CD4-positive, alpha-beta T cell (primary cell): ENCODE measurements at places on chromosomes 4 and X.
A peak's percentile ranks its signal among the peaks of the same experiment; 100 is the strongest.

DNA sequence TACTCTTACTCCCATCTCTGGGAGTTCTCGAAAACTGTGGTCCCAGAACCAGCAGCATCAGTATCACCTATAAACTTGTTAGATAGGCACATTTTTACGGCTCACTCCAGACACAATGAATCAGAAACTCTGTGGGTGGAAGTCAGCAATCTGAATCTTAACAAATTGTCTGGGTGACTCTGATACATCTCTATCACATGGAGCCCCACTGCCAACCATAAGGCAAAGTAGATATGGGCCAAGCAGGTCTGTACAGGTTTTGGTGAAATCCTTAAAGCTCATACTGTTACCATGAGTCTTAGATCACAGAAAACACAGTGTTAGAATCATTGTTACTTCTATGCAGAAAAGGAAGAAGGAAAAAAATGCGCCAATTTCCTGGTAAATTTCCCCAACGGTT lies 122.5 kb upstream of the HCCS start:
- no peak for DNase-seq
- H3K36me3 ChIP-seq = no peaks in the 10 kb centered on the region
- no peak overlapping the region for H3K27ac ChIP-seq

DNA sequence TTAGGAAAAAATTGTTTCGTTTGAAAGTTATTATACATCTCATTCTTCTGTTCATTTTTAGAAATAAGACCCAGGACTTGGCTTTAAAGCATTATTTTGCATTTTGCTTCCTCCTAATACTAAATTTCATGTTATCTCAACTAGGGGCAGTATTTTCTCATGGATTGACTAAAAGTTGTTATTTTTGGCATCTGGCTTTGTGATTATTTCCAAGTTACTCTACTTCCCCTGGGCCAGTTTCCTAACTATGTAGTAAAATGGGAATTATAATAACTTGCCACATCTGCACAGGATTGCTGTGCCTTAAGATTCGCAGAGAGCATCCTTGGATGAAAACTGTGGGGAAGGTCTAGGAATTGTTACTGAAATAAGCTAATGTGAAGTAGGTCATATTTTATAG lies 3.0 kb downstream of the RBPJ start:
- no peaks in the 10 kb centered on the region for H3K36me3 ChIP-seq
- no peak for DNase-seq
- H3K4me1 ChIP-seq = peaks cover 34% of the 10 kb centered on the region

- DNase-seq = no peak
- no peak overlapping the region for H3K4me3 ChIP-seq
- H3K36me3 ChIP-seq = peaks cover 65% of the 10 kb centered on the region
Measured at GRCh38 chr4:10069075-10069642, 47.4 kb downstream of the WDR1 start.

GRCh38 chrX:110317061-110317819 lies 645 bp downstream of the AMMECR1 start:
- peak overlapping the region; percentile 67 for H3K27ac ChIP-seq
- no peaks in the 10 kb centered on the region for H3K36me3 ChIP-seq
- peak overlapping the region; percentile 97 for H3K4me3 ChIP-seq
- no peaks in the 10 kb centered on the region for H3K27me3 ChIP-seq

DNA sequence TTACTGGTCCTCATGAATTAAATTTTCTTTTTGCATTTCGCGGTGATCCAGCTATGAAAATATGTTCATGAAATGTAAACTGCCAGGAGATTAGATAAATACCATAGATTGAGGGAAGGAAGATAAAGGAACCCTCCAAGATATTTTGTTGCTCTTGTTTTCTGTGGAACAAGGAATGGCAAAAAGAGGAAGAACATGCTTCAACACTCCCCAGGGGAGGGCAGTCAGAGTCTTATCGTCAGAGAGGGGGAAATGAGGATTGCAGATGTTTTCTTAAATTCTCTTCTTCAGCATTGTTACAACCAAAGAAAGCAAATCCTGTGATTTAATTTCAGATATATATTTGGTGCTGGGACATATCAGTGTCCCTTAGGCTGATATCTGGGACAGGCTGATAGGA lies 9.5 kb upstream of the SFRP2 start:
- no peaks in the 10 kb centered on the region for H3K36me3 ChIP-seq
- H3K4me1 ChIP-seq = no peaks in the 10 kb centered on the region
- H3K27ac ChIP-seq = no peak overlapping the region
- H3K4me3 ChIP-seq = no peak overlapping the region
- peaks cover 12% of the 10 kb centered on the region for H3K27me3 ChIP-seq
- no peak for DNase-seq

DNA sequence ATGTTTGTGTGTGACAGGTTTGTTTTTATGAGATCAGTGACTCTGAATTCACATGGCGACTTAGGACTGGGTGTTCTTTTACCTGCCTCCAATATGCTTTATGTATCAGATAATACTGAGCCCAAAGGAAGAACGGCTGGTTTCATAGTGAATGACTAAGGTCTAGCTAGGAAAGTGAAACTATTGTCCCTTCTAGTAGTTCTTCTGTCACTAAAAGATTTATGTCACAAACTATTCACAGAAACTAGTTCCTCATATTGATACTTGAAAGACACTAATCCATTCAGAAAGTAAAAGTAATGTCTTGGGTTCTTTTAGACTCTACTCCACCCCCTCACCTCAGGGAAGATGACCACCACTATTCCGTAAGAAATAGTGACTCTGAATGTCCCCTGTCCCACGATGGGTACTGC lies 81.7 kb downstream of the EGF start:
- peaks cover 9% of the 10 kb centered on the region for H3K27me3 ChIP-seq
- H3K4me1 ChIP-seq = no peaks in the 10 kb centered on the region
- H3K36me3 ChIP-seq = no peaks in the 10 kb centered on the region
- DNase-seq = no peak

GRCh38 chr4:17646693-17647092 lies 32.3 kb downstream of the MED28 start:
- no peak for DNase-seq
- H3K27me3 ChIP-seq = no peaks in the 10 kb centered on the region
- peaks cover 14% of the 10 kb centered on the region for H3K4me1 ChIP-seq

- no peak overlapping the region for H3K4me3 ChIP-seq
- DNase-seq = no peak
- no peak overlapping the region for H3K27ac ChIP-seq
- no peaks in the 10 kb centered on the region for H3K27me3 ChIP-seq
- no peaks in the 10 kb centered on the region for H3K4me1 ChIP-seq
Measured at GRCh38 chr4:124105212-124105611, 607.3 kb downstream of the ANKRD50 start.

DNA sequence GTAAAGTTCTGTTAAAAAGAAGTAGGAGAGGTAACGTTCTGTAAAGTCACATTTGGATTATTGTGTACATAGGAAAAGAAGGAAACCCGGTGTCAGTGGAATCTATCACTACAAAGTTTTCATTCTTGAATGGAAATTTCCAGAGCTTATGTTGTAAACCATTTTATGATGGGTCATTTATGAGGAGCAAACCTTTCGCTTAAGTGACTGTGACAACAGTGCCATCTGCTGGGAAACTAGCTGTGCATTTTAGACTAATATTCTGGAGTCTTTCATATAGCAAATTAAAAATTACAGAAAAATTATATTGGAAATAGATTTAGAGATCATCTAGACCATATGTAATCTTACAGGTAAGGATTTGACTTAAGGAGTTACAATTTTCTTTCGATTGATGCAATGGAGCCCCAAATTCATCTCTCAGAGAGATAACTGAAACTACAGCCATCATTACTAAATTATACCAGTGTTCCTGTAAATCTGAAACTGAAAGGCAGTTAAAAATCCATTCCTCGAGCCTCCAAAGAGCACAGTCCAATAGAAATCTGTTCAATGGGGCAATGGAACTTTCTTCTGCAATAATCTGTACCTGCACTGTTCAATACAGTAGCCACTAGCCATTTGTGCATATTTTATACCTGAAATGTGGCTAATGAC lies 26.9 kb downstream of the ASB9 start:
- H3K4me3 ChIP-seq = no peak overlapping the region
- no peak overlapping the region for H3K27ac ChIP-seq
- no peaks in the 10 kb centered on the region for H3K36me3 ChIP-seq
- H3K4me1 ChIP-seq = no peaks in the 10 kb centered on the region

DNA sequence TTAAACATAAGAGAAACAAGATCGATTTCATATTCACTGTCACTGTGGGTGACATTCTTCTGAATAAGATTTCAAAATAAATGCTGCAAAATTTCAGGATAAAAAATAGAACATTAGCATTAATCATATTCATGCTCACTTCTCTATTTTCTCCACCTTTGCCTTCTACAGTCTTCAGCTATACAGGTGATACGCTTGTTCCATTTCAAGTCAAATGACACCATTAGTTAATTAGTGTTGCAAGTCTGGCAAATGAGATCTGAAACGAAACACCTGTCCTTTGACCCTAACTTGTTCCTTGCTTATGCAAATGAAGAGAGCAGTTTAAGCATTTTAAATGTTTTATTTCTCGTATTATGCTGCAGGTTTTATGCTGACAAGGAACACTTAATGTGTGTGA lies 667.5 kb upstream of the MAGEB2 start:
- no peaks in the 10 kb centered on the region for H3K36me3 ChIP-seq
- H3K4me1 ChIP-seq = no peaks in the 10 kb centered on the region
- no peak overlapping the region for H3K27ac ChIP-seq
- H3K27me3 ChIP-seq = no peaks in the 10 kb centered on the region
- no peak for DNase-seq

- no peaks in the 10 kb centered on the region for H3K36me3 ChIP-seq
- no peaks in the 10 kb centered on the region for H3K27me3 ChIP-seq
- no peak for DNase-seq
- peaks cover 55% of the 10 kb centered on the region for H3K4me1 ChIP-seq
- no peak overlapping the region for H3K27ac ChIP-seq
Measured at GRCh38 chr4:3368841-3369760, 72.7 kb upstream of the HGFAC start.

DNA sequence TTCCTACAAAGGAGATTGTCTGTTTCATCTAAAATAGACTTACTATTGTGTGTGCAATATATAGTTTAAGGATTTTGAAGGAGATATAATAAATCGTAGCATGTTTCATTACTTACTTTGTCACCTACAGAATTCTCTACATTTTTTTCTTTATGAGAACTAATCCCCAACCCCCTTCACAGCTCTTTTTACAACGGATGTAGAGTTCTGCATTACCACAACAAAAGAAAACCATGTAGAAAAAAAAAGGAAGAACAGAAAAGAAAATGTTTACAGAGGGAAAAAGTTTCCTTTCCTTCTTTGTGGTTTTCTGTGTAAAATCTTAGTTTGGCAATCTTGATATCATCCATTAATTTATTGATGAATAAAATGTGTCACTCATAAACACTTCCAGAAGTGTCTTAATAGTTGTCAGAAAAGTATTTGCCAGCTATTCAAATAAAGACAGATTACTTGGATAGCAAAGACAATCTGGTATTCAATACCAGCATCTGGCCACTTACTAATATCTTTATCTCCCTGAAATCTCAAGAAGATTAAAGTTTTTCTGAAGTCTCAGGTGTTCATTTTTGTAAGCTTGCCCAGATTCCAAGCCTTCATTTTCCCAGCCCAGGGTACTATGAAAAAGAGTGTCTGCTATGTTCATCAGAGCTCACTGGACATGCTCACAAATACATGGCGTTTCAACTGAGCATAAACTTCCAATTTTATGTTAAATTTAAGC lies 806.8 kb downstream of the PCDH19 start:
- no peaks in the 10 kb centered on the region for H3K4me1 ChIP-seq
- H3K27ac ChIP-seq = no peak overlapping the region
- no peak overlapping the region for H3K4me3 ChIP-seq
- H3K27me3 ChIP-seq = no peaks in the 10 kb centered on the region

- no peaks in the 10 kb centered on the region for H3K27me3 ChIP-seq
- H3K27ac ChIP-seq = no peak overlapping the region
- H3K36me3 ChIP-seq = no peaks in the 10 kb centered on the region
- H3K4me1 ChIP-seq = no peaks in the 10 kb centered on the region
Measured at GRCh38 chr4:23945451-23946017, 55.7 kb upstream of the PPARGC1A start.

GRCh38 chr4:60723796-60724195 lies 476.3 kb upstream of the ADGRL3 start:
- no peaks in the 10 kb centered on the region for H3K4me1 ChIP-seq
- H3K4me3 ChIP-seq = no peak overlapping the region
- no peak overlapping the region for H3K27ac ChIP-seq
- no peaks in the 10 kb centered on the region for H3K27me3 ChIP-seq
- H3K36me3 ChIP-seq = no peaks in the 10 kb centered on the region
- DNase-seq = no peak

- H3K4me1 ChIP-seq = no peaks in the 10 kb centered on the region
- H3K36me3 ChIP-seq = no peaks in the 10 kb centered on the region
- no peak overlapping the region for H3K27ac ChIP-seq
- H3K4me3 ChIP-seq = no peak overlapping the region
- no peaks in the 10 kb centered on the region for H3K27me3 ChIP-seq
Measured at GRCh38 chrX:23403849-23404248, 69.2 kb downstream of the PTCHD1 start.

GRCh38 chrX:48737940-48738339 lies 23.6 kb upstream of the GLOD5 start:
- H3K27me3 ChIP-seq = no peaks in the 10 kb centered on the region
- peak overlapping the region; percentile 76 for H3K27ac ChIP-seq
- DNase-seq = no peak
- H3K4me1 ChIP-seq = peaks cover 17% of the 10 kb centered on the region
- no peaks in the 10 kb centered on the region for H3K36me3 ChIP-seq

- H3K27me3 ChIP-seq = no peaks in the 10 kb centered on the region
- peak; percentile 81 for DNase-seq
- no peak overlapping the region for H3K4me3 ChIP-seq
- peaks cover 13% of the 10 kb centered on the region for H3K4me1 ChIP-seq
- no peaks in the 10 kb centered on the region for H3K36me3 ChIP-seq
Measured at GRCh38 chrX:56783450-56783831, 54.4 kb downstream of the NBDY start.

GRCh38 chrX:9466124-9466495 lies 1.3 kb downstream of the TBL1X start:
- H3K36me3 ChIP-seq = peaks cover 2% of the 10 kb centered on the region
- H3K4me1 ChIP-seq = peaks cover 58% of the 10 kb centered on the region
- H3K27me3 ChIP-seq = no peaks in the 10 kb centered on the region
- peak; percentile 31 for DNase-seq
- no peak overlapping the region for H3K27ac ChIP-seq

GRCh38 chr4:109472343-109472761 lies 38.7 kb downstream of the SEC24B start:
- peaks cover 31% of the 10 kb centered on the region for H3K36me3 ChIP-seq
- H3K27me3 ChIP-seq = no peaks in the 10 kb centered on the region
- DNase-seq = no peak

- H3K4me3 ChIP-seq = no peak overlapping the region
- H3K27me3 ChIP-seq = peaks cover 36% of the 10 kb centered on the region
- H3K36me3 ChIP-seq = no peaks in the 10 kb centered on the region
- peaks cover 16% of the 10 kb centered on the region for H3K4me1 ChIP-seq
Measured at GRCh38 chr4:183909801-183910200, 4.7 kb downstream of the STOX2 start.

DNA sequence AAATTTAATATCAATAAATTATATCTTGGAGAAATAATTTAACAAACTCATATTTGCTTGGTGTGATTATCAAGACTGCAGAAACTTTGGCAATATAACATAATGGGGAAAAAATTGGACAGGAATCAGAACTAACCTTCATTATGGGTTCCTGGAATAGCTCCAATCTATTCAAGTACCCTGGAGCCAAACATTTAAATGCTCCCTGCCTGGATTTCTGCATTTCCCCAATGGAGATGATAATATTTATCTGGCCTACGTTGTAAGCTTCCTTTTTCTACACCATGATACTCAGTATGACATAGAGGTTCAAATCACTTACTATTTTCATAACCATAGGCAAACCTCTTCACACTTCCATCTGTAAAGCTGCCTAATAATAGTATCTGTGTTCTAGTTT lies 326.8 kb downstream of the TRIML1 start:
- no peak for DNase-seq
- H3K27ac ChIP-seq = no peak overlapping the region
- no peaks in the 10 kb centered on the region for H3K27me3 ChIP-seq
- H3K36me3 ChIP-seq = no peaks in the 10 kb centered on the region
- no peaks in the 10 kb centered on the region for H3K4me1 ChIP-seq

- H3K27ac ChIP-seq = no peak overlapping the region
- H3K4me1 ChIP-seq = no peaks in the 10 kb centered on the region
Measured at GRCh38 chrX:35622040-35622439, 176.1 kb upstream of the MAGEB16 start.
